D721Med (cell line): ENCODE measurements at places on chromosomes 2 and 18.
A peak's percentile ranks its signal among the peaks of the same experiment; 100 is the strongest.

DNA sequence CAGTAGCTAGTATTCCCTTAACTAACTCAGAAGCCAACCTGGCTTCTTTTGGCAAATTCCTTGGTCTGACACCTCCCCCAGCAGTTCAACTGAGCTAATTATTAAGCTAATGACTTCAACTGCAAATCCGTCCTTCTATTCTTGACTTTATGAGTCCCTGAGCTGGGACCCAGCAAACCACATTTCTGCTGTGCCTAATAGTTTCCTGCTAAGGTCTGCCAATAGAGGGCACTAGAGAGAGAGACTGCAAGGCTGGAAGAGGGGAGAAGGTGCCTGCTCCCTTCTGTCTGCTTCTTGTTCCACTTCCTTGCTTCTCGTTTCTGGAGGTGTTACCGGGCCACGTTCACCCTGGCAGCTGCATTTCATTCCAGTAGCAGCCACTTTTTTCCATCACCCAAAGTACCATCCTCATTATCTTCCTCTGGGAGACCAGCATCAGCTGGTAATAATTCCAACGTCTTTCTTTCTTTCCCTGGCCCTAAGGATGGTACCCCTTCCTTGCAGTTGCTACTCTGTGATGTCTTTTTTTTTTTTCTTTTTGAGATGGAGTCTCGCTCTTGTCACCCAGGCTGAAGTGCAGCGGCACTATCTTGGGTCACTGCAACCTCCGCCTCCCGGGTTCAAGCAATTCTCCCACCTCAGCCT is 352.0 kb downstream of the TNS1 start:
- no peak for DNase-seq

- no peak for DNase-seq
Measured at GRCh38 chr2:67876176-67876575, 186.6 kb downstream of the C1D start.

DNA sequence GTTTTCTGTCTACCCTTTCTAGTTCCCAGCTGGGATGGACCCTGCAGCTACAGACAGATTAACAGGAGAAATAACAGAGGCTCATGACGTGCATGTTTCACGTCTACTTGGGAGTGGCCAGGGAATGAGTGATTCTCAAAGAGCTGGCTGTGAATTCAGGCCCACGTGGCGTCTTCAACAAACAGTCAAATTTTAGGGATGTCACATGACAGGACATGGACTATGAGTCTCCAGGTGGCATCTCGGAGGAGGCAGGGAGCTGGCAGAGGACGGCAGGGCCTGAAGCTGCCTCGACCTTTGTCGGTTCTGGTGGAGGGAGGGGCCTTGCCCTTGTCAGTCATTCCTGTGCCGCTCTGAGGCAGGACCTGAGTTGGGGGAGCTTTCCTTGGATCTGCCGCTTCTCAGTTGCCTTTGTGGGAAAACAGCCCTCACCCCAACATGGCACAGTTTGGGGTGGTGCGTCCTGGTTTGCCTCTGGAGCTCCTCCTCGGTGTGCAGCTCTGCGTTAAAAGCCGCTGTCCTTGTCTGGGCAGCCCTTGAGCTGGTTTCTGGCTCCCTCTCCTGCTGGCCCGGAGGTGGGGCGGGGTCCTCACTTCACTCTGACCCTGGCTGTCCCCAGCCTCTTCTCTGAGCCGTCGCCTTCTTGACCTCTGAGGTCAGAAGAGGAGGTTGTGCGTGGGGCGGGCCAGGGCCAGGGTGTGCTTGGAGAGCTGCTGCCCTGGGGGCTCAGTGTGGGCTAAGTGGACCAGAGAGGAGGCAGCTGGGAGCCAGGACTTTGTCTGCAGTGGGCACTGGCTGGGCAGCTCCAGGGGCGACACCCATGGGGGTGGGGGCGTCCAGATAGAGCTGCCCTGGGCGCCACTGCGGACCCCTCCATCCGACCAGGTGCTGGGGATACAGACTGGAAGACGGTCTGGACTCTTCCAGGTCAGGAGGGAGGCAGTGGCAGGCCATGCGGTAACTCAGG is 12.1 kb upstream of the GAL3ST2 start:
- DNase-seq = peak; percentile 14

GRCh38 chr2:182716650-182716979 is 558 bp downstream of the DNAJC10 start:
- no peak for DNase-seq

GRCh38 chr18:48939205-48940097 is 11.3 kb downstream of the SMAD7 start:
- no peak for DNase-seq

DNA sequence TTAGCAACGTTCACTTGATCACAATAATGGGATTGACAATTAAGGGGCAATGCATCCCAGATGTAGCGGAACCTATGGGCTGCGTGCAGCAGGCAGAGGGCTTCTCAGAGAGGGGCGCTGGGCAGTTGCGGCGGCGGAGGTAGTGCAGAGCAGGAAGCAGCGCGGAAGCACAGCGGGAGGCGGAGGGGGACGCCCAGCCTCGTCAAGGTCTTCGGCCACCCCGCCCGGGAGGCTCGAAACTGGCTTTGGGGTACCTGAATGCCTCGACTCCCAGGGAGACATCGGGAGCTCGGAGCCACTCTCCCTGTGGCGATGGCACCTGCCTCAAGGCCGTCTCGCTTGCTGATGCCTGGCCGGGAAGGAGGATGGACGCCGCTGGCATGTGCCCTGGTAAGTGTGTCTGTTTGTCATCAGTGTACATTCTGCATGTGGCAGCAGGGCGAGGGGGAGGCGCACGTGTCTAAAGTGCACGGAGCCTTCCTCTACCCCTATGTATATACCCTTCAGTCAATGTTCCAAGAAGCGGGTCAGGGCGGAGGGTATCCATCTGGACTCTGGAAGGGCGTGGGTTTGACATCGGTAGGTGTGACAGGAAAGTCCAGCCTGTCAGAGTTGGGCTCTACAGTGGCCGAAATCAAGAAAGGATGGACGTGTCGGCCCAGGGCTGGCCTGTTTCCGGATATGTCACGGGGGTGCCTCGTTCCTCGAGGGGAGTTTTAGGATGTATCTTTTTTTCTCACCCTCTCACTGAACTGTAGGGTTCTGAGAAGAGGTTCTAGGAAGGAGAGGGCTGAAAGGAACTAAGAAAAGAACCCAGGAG is 7.5 kb upstream of the SP9 start:
- no peak for DNase-seq

- no peak for DNase-seq
Measured at GRCh38 chr2:226131299-226131784, 668.3 kb downstream of the IRS1 start.

GRCh38 chr2:205681401-205682238 is 681 bp upstream of the NRP2 start:
- DNase-seq = no peak

- no peak for DNase-seq
Measured at GRCh38 chr2:196099916-196100315, 31.3 kb upstream of the DNAH7 start.

DNA sequence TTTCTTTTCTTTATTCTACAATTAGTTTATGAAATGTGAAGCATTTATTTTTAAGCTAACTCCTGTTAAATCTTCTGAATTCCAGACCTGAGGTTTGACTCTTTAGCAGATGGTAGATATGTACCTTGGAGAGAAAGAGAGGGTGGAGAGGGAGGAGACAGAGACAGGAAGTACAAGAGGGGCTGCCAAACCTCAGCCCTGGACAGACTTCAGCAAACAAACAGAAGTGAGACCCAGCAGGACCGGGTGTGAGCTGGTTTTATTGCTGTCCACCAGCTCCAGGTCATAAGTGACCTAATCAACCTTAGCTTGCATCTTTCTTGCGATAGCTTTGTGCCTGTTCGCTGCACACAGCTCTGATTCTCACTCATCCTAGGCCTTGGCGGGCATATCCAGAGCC is 168.6 kb downstream of the CNTNAP5 start:
- DNase-seq = no peak

- DNase-seq = no peak
Measured at GRCh38 chr2:109466674-109467575, 146.8 kb downstream of the SEPTIN10 start.

GRCh38 chr18:14031053-14031452 is 101.2 kb downstream of the ZNF519 start:
- no peak for DNase-seq

GRCh38 chr2:48965204-48965603 is 189.1 kb downstream of the FSHR start:
- DNase-seq = no peak

DNA sequence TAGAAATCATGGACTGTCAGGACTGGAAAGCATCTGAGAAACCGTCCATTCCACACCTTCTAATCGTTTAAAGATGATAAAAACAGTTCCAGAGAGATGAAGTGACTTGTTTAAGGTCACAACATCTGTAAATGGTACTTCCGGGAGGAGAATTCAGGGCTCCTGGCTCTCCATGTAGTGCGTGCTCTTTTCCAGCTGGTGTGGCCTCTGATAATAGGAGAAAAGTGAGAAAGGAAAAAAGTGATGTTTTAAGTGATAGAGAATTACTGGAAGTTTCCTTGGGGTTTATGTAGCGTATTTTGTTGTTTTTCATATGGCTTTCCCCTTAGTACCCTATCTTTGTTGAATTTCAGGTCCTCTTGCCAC is 663 bp downstream of the C2orf49 start:
- no peak for DNase-seq

- DNase-seq = no peak
Measured at GRCh38 chr2:28613633-28614501, 118.0 kb downstream of the PLB1 start.

DNA sequence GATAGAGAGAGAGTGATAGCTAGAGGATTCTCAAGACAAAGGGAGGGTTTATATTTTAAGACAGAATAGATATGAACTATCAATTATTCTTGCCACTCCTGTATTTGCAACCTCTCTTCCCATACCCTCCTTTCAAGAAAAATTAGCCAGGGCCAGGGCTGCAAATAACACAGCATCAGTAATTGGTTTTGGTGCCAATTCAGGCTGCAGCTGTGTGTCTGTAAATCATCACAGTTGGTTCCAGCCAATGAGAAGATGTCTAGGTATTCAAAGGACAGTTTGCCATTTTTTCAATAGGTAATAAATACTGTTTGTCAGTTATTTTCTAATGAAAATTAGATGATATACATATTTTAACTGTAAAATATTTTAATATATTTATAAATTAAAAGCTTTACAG is 73.5 kb downstream of the WDPCP start:
- DNase-seq = no peak

GRCh38 chr2:96870626-96871255 is 861 bp upstream of the SEMA4C start:
- DNase-seq = no peak

DNA sequence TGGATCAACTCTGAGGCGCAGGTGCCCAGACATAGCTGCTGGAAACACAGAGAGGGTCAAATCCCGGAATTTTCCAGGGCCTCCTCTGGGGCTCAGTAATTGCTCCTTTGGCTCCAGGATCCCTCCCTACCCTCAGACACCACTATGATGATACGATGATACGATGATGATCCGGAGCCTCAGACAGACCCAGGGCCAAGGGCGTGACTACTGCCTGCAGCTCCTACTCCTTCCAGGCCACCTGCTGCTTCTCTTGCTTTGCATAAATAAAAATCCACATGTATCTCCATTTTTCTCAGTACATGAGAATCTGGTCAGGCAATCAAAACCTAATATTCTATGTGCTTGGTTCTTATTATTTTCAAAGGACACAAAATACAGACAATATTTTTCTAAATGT is 33.7 kb downstream of the MRPL35 start:
- no peak for DNase-seq

GRCh38 chr2:157843935-157844334 is 32.2 kb downstream of the ACVR1 start:
- no peak for DNase-seq

DNA sequence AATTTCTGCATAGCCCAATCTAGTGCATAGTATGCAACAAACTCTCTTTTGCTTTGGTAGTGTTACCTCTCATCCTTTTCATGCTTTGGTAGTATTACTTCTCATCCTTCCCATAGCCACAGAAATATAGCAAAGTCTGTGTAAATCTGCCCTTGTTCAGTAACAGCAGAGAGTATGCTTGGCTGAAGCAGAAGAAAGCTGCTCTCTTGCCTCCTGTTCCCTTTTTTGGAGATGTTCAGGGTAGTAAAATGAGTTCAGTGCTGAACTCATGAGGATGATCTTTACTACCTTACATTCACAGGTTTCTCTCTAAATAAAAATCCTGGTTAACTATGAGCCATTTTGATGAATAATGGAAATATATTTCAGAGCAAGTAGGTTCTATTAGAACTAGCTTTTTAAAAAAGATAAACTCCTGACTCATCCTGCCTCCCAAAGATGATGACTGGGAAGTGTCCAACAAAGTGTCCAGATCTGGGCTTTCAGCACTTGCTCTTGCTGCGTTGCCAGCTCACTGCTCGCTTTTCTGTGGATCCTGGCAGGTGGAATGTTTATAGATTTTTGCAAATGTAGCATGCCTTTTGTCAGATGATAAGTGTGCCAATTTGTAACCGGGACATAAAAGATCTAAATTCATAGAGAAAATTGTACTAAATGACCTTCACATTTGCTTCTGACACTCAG is 29.4 kb upstream of the CHMP3 start:
- DNase-seq = no peak

DNA sequence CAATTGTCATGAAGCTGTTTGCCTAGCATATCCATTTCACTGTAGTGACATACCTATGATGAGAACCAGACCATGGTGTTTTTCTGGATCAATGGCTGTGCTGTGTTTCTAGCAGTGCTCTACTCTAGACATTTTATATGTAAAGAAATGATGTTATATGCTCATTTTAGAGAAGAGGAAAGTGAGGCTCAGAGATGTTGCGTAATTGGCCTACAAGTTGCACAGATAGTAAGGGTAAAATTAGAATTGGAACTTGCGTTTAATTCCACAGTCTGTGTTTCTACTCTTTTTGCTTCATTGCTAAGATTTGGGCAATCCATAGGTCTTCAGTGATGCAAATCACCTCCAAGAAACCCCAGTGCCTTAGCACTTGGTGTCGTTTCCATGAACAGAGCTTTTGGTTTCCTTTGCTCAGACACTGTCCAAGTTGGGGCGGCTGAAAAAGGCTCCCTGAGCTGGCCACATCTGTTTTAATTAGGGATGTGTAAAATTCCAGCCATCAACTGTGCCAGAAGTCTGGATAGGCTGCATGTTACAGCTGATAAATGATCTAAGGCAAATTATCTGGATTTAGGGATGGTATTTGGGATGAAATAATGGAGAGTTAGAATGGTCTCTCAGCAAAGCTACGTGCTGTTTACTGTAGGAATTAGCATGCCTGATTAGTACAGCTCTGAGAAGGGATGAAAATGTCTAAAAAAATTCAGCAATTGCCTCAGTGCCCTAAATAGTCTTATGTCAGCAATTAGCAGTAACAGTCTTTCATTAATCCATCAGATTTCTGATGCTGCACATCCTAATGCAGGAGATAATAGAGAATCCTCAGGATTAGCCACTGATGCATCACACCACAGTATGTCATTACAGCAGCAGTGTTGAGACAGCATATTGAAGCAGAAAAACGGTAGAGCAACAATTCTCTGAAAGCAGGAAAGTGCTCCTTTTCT is 65.3 kb downstream of the PTPRM start:
- no peak for DNase-seq
